ENCODE measurements at places on chromosomes 5 and 9. TPM values are rescaled to one million over a fixed set of nuclear protein-coding genes. Genes with fewer than 3 reads are reported as not detected.

The PCDHGA9 gene
- total RNA-seq, result 0.34 TPM

DNA sequence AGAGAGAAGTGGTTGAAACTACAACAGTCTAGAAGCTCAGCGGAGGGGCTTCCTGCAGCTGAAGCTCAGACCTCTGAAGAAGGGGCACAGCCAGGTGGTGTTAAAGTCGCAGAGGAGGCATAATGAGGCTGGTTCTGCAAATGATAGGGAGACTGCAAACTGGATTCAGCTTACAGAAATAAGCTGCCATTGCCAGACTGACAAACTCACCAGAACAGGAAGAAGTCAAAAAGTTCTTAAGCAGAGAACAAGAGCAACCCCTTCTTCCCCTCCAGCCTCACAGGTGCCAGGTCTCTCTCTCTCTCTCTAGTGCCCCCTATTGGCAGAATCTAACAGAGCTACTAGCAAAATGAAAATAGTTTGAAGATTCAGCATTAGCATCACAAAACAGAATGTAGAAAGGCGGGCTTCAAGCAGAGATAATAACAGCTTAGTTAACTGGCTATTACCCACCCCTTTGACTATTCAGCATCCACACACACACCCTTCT lies 76.7 kb downstream of the GRAMD2B start:
- peak; percentile 24 for DNase-seq

DNA sequence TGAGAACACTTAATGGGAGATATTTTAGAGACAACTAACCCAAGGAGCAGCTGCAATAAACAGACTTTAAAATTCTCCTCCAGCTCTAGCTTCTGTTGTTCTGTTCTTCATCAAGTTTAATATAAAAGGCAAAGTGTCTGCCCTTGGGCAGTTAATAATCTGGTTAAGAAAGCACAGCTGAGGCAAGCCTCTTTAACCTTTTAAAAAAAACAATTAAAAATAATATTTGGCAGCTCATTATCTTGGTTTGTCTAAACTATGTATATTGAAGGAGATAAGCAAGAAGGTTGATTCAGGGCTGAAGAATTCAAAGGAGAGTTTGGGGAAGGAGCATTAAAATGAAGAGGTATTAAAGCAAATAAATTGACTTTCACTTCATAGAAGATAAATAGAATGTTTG lies 75.4 kb downstream of the TSSK1B start:
- DNase-seq, result no peak

GRCh38 chr9:78316166-78316892 lies 19.4 kb downstream of the PSAT1 start:
- no peak for DNase-seq

- DNase-seq, result no peak
Measured at GRCh38 chr9:104227108-104227507, 133.0 kb downstream of the SMC2 start.

DNA sequence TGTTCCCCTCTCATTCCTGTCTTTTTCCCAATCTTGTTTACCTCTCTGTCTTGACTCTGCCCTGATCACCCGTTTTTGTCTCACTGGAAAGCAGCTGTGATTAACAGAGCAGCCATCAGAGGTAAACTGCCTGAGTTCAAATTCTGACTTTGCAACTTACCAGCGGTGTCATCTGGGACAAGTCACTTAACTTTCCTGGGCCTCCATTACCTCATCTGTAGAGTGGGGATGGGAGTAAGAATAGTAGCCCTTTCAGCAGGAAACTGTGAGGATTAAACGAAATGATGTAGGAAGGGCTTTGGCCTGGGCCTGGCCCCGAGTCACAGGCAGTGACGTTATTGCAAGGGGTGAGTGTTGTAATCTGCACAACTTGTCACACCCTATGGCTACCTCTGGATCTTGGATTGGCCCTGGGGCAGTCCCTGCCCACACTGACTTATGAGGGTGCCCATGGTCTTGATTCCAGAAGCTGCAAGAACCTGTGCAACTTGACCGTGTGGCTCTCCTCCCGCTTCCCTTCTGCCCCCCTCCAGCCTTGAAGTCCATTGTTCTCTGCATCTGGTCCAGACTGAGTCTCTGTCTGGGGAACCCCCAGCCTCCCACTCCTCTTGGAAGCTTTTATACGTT lies 657 bp upstream of the PCDH12 start:
- no peak for DNase-seq

- DNase-seq, result peak; percentile 38
Measured at GRCh38 chr9:75185585-75186170, 97.4 kb downstream of the OSTF1 start.

- DNase-seq, result no peak
Measured at GRCh38 chr5:176899946-176900779, 1.0 kb upstream of the HK3 start.

Measured in HCT116 (cell line).